ENCODE measurements at places on chromosomes 1 and 21.

- no peak for DNase-seq
Measured at GRCh38 chr1:201409440-201409839, 10.3 kb upstream of the LAD1 start.

DNA sequence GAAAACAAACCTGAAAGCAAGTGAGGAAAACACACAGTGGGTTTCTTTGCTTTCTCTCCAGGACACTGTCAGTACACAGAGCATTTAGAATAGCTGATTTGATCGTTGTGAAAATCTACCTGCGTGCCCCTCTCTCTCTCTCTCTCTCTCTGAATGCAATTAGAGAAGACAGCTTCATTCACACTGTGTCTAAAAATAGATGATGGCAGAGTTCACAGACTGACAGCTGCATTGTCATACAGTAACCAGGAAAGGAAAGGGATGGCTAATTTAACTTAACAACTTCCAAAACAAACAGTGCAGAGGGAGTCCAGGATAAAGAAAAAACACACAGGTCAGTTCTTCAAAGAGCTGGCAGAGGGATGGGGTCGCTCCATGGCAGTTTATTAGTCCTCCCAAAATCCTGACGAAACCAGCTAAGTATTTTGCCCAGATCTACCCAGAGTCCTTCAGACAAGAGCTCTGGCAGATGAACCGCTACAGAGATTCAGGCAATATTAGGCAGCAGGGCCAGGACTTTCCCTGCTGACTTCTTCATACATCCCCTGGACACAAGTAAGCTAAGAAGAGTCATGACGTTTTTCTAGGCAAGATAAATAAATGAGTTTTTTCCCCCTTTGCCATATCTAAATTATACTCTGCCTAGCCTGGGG is 58.9 kb downstream of the WLS start:
- no peak for DNase-seq

GRCh38 chr1:241837416-241837815 is 10.6 kb upstream of the EXO1 start:
- no peak for DNase-seq

GRCh38 chr1:24020025-24020424 is 39.9 kb upstream of the SRSF10 start:
- DNase-seq: no peak

DNA sequence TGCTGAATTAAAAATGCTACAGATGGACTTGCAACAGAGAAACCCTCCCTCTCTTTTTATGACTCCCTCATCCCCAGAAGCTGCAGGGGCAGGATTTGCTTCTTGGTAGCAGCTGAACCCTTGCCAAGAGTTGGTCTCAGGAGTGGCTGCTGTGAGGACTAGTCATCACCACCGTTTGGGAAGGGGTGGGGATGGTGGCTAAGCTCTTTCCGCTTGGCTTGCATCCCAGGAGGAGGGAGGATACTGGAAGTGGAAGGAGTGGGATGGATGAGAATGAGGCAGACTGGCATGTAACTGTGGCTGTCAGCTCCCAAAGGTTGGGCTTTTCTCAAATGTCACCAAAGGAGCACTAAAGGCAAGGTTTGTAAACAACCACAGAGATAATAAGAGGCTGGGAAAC is 50.8 kb upstream of the COL24A1 start:
- no peak for DNase-seq

GRCh38 chr1:83883979-83884378 is 115.0 kb downstream of the TTLL7 start:
- no peak for DNase-seq

DNA sequence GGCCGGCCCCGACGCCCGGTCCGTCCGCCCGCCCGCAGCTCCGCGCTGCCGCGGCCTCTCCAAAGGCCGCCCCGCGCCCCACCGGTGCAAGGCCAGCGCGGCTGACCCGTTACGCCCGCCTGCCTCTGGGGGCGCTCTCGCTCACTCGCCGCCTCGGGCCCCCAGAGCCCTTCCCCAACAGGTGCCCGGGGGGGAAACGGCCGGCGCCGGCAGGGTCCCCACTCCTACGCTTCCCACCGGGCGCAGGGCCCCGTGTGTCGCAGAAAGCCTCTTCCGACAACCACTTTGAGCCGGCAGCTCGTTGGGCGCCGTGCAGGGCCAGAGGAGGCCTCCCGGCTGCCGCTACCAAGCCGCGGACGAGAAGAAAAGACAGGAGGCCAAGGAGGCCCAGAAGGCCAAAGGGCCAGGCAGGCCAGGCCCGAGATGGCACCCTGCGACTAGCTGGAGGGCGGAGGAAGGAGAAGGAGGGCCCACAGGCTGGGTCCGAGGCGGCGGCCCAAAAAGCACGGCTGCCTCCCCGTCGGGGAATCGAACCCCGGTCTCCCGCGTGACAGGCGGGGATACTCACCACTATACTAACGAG is 64.9 kb upstream of the FCGR2A start:
- peak; percentile 82 for DNase-seq

DNA sequence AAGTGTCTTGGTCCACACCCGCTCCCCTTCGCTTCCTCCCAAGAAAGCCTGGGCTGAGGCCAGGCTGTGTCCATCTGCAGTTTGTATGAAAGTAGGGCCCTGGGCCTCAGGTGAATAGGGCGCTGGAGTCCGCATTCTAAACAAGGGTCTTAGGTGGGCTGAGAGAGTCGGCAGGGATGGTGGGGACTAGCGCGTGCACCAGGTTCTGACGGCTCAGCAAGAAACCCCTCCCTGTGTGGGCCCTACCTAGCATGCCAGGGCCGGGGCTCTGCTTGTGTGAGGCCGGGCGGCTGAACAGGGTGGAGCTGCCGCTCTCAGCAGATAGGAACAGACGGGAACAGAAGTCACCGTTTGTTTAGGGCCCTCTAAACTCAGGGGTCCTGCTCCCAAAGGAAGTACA is 1.7 kb downstream of the ACTRT2 start:
- DNase-seq: no peak

DNA sequence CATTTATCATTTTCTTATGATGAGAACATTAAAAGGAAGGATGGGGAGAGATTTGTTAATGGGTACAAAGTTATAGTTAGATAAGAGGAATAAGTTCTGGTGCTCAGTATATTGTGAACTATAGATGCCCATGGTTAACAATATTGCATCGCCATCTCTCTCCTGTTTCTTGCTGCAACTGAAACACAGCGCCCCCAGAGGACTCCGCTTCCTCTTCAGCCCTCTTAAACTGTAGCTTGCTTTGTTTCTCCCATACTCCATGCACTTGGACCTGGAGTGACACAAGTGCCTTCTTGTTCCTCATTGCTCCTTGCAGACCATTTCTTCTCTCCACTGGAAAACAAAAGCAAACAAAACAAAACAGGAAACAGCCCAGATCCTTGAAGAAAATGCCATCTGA is 70.1 kb upstream of the NTPCR start:
- no peak for DNase-seq

DNA sequence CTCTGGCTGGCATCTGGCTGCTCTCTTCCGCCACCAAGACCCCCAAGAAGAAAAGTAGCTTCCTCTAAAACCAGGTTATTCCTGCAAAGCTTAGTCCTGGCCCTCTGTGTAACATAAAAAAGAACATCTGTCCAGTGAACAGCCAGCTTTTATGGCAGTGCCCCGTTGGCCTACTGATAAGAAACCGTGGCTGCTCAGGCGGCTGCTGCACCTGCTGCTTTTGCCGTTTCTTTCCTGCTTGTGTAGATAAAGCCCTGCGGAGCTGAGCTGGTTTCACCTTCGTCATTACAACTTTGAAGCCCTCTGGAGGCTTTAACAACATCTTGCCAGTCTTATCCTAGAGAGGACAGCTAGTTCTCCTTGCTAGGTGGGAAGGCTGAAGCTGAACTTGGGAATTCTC is 20.5 kb downstream of the ELAPOR1 start:
- DNase-seq: no peak

DNA sequence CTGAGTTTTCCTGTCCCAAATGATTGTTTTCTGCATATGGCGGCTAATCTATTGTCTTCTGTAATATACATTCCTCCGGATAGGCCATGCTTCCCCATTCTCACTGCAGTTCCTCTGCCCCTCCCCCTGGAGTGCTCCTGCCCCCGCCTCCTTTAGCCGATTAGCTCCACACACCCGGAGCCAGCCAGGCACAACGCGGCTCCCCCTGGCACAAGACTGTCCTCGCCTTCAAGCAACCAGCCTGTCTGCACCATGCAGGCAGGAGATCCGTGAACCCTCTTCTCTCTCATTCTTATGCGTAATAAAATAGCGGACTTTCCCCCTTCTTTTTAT is 18.0 kb downstream of the SERTAD4 start:
- DNase-seq: no peak

DNA sequence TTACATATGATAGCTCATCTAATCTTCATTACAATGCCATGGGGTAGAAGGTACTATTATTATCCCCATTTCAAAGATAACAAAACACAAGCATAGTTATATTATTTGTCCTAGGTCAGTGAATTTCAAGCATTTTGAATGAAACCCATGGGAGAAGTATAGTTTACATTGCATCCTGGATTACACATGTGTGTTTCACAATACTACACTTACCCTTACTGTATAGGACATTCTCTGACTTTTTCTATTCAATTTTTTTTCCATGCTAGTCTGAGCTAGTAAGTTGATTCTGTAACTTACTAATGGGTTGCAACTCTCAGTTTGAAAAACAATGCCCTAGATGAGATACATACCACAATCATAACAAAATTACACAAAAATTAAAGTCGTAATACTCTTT is 8.7 kb upstream of the GPX7 start:
- DNase-seq: no peak

- no peak for DNase-seq
Measured at GRCh38 chr1:183315991-183316758, 102.0 kb downstream of the NMNAT2 start.

- DNase-seq: no peak
Measured at GRCh38 chr1:95168761-95169351, 51.7 kb downstream of the TLCD4 start.

DNA sequence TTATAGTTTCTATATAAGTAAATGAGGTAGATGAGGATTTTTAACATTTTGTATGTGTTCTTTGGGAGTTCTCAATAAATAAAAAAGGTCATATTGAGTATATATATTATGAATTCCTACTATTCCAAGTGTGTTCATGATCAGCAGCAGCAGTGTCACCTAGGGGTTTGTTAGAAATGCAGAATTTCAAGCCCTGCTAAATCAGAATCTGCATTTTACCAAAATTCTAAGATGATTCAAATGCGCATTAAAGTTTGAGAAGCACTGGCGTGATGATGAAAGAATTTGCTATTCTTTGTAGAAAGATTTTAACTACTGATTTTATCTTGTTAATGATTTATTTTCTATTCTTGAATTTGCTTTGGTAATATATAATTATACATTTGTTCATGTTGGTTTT is 28.7 kb downstream of the F3 start:
- DNase-seq: no peak

DNA sequence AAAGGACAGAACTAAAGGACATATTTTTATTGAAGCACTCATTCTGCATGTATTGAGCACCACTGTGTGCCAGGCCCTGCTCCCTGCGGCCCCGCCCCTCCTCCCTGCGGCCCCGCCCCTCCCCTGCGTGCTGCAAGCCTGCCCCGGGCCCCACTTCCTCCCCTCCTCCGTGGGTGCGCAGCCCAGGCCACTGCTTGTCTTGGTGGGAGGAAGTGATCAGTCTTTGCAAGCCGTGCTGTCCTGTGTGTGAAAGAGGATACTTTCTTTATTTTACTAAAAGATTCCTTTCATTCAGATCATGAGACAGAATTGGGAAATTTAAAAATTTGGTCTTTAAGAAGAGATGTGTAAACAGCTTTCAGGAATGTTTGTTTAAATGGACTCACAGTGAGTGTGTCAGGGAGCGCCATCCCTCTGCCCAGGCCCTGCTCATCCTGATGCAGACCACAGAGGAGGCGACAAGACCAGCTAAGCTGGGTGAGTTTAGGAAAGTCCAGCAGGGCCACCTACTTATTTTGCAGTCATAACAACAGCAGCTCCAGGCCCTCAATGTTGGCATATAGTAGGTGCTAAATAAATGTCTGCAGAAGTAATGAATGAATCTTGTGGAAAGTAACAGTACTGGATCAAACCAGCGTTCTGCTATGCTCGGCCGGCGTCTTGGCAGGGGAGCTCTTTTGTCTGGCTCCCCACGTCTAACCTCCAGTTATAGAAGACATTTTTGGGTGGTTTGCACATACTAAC is 88.3 kb upstream of the SELENON start:
- DNase-seq: peak; percentile 19

DNA sequence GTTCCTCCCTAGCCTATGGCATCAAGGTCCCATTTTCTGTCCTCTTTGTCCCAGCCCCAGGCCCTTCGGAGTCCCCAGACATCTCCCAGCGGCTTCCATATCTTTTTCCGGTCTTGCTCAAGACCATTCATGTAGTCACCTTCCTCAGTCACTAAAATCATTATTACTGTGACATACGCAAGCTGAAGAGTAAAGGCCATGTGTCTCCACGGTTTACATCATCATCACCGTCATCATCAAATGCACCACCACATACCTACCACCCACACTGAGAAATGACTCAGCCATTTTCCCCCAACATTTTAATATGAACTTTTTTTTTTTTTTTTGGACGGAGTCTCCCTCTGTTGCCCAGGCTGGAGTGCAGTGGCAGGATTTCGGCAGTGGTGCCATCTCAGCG is 43.4 kb downstream of the FHAD1 start:
- peak; percentile 57 for DNase-seq

DNA sequence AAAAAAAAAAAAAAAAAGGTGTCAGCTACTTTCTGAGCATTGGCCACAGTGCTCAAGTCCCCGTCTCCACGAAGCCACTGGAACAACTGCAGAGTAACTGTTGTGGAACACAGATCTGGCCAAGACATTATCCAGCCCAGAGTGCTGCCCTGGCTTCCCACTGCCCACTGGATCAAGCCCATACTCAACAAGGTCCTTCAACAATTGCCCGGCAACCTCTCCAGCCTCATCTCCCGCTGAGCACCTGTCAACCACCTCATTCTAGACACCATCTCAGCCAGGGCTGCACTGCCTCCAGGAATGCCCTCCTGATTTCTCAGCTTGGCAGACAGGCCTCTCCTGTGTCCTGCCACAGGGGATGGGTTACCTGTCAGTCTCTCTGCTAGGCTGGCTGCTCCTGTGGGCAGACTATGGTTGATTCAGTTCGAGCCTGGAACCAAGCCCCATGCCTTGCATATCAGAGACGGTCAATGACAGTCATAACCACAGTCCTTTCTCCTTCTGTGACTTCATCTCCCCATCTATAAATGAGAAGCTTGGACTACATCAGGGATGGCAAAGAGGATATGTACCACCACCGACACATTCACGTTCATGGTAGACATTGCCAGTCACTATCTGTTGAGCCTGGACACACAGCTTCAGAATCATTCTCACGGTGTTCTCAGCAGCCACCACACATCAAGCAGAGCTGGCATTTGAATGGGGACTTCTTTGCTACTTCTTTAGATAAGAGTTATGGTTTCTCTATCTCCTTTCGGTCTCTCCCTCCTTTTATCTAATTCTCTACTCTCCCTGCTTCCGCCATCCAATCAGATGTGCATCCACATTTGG is 76.9 kb downstream of the MRPL37 start:
- no peak for DNase-seq

- DNase-seq: no peak
Measured at GRCh38 chr1:59977075-59977410, 50.5 kb upstream of the CYP2J2 start.
